ENCODE measurements at places on chromosomes 13 and 19.

- DNase-seq = no peak
Measured at GRCh38 chr13:50714891-50715290, 128.6 kb downstream of the DLEU7 start.

DNA sequence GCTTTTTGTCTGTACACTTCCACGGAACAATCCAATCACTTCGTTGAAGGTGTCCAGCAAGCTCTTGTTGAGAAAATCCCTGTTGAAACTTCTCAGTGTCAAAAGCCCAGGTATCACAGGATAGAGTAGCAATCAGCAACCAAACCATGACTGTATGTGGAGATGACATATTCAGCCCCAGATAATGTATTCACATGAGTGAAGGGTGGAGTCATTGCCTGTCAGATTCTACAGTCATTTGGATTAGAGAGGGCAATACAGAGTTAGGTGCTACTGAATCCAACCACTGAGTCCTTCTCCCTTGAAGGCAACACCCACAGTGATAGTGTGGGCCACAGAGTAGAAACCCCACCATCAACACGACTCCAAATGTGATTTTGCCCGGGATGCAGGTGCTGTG is 23.3 kb downstream of the ZNF627 start:
- DNase-seq = no peak

GRCh38 chr19:5155586-5156210 is 184.9 kb downstream of the PTPRS start:
- no peak for DNase-seq

GRCh38 chr13:40506592-40507446 is 159.6 kb downstream of the FOXO1 start:
- DNase-seq = no peak

GRCh38 chr19:54478677-54479266 is 5.7 kb upstream of the CDC42EP5 start:
- DNase-seq = no peak

- DNase-seq = no peak
Measured at GRCh38 chr13:39197647-39198007, 159.4 kb downstream of the NHLRC3 start.

- DNase-seq = peak; percentile 100
Measured at GRCh38 chr19:38930776-38931520, at the start of gene MRPS12. Gene MRPS12, plus strand, starts transcription at chr19:38930944. Its CDS starts 351 bp downstream, at chr19:38931295.

GRCh38 chr19:16034958-16035560 is 41.2 kb upstream of the TPM4 start:
- DNase-seq = no peak

DNA sequence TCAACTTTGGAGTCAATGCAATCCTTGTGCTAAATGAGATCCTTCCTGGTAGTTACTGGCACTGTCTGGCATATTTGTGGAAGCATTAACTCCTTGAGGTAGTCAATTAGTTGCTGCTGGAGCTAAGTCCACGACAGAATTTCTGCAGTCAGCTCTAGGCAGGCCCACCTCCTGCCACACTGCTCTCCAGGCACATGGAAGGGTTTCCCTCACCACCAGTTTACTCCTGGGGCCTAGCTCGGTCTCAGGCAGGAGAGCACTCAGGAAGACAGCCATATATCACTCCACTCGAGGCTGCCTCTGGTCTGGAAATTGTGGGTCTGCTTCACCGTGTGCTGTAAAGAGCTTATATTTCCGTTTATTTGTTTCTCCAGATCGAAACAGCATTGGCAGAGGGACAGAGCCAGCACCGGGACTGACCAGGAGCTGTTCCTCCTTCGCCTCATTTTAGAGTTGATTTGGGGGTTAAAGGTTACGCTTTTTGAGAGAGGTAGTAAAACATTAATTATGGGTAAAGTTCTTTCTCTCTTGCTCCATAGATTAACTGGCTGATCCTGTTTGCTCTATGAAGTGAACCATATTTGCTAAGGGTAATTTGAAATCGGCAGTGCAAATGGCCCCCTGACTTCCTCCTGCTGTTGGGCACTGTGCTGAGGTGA is 20.6 kb upstream of the GTF3A start:
- DNase-seq = no peak

GRCh38 chr19:50500753-50501151 is 10.2 kb downstream of the JOSD2 start:
- DNase-seq = no peak

DNA sequence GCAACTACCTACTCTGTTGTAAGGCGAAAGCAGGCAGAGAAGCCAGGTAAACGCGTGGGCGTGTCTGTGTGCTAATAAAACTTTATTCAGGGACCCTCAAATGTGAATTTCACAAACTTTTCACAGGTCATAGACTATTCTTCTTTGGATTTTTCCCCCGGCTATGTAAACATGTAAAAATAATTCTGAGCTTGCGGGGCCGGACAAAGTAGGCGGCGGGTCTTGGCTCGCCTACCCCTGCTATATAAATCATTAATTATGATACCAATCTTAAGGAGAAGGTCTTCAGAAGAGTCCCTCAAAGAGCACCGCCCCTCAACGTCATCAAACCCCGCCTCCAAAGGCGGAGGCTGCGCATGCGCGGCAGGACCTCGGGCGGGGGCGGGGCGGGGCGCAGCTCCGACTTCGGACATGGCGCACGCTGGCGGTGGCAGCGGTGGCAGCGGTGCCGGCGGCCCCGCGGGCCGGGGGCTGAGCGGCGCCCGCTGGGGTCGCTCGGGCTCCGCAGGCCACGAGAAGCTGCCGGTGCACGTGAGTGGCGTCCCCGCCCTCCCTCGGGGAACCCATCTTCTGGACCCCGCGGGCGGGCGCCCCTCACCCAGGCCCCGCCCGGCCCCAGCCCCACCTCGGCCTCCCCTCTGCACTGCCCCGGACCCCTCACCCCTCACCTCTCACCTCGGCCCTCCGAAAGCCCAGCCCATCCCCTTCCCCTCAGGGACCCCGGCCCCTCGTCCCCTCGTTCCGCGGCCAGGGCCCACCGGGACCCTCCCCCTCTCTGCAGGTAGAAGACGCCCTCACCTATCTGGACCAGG is at the start of gene SIN3B:
SIN3B (plus strand) TSS at position 389 of the 812 bp plus-strand sequence; CDS start at position 412, 23 bp downstream.
- DNase-seq = peak; percentile 47
